ENCODE measurements at places on chromosomes 16 and 17. TPM values are rescaled to one million over a fixed set of nuclear protein-coding genes. Genes with fewer than 3 reads are reported as not detected.

DNA sequence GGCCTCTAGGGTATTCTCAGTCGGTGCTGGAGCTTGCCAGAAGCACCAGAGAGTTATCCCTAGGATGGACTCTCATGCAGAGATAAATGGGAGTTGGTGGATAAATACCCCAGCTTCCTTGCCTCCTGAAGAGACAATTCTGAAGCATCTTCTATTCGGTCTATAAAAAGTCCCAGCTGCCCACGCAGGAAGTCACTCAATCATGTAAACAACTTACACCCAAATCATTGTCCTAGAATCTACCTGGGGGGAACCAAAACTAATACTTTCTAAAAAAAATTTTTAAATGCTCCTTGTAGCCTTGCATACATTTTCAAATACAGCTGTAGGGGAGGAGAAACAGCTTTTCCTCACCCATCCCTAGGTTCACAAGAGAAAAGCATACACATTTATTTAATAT lies 66.6 kb upstream of the ELAC2 start:
- no peak for DNase-seq

The CHST5 gene
- total RNA-seq: 0.11 TPM

DNA sequence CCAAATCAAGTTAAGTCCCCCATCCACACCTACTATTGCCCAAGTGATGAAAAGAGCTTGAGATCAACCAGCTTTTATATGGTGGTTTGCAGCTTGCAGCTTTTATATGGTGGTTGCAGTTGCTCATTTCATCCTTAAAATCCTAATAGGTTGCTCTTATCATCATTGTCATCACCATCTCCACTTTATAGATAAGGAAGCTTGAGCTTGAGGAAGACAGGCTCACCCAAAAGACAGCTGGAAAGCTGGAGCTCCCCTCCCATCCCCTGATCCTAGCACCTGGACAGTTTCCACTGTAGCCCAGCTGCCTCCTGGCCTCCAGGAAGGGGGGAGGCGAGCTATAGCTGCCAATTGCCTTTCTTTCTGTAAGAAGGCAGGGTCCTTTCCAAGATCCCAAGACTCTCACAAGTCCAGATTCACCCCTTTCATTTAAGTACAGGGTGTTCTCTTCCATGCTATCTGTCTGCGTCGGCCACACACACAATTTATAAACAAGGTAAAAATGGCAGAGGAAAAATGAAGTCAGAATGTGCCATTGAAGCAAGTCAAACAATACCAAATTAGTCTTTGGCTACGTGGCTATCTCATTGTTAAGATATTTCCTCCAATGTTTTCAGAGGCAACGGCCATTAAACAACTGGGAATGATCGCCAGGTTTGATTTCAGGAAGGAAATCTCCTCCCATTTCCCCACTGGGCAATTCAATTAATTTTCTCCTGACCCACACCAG lies 63.3 kb downstream of the PECAM1 start:
- DNase-seq: no peak

- DNase-seq: no peak
Observed at GRCh38 chr17:51710634-51710979, 447.9 kb downstream of the CA10 start.

The CALB2 gene
- 0.70 TPM for total RNA-seq

DNA sequence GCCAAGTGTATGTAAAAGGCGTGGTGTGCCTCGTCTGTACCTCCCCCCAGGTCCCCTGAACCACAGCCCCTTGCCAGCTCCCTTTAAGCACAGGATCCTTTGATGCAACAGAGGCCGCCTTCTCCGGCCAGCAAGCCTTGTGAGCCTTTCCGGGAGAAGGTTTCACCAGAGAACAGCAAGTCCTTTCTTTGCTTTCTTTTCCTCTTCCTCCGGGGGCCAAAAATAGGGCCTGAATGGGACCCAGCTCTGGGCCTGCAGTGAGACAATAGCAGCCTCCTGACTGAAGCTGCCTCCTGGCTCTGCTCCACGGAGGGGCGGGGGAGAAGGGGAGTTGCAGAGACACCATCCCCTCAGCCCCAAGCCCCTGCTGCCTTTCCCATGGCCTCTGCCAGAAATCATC lies 9.0 kb downstream of the ADGRG1 start:
- DNase-seq: peak; percentile 82

DNA sequence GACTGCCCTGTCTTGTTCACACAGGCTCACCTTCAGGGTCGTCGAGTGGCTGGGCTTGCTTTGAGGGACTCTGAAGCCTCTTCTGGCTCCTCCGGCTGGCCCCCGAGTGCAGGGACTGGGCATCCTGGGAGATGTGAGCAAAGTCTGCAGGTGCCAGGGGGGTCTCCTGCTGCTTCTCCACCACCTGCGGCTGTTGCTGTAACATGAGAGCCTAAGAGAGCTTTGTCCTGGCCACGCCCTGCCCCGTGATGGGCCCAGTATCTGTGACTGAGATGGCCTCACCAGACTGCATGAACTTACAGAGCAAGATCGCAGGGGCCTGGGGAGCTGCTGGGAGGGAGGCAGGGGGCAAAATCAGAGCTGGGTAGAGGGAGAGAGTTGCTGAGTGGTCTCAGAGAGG lies 12.5 kb downstream of the ERN2 start:
- no peak for DNase-seq

DNA sequence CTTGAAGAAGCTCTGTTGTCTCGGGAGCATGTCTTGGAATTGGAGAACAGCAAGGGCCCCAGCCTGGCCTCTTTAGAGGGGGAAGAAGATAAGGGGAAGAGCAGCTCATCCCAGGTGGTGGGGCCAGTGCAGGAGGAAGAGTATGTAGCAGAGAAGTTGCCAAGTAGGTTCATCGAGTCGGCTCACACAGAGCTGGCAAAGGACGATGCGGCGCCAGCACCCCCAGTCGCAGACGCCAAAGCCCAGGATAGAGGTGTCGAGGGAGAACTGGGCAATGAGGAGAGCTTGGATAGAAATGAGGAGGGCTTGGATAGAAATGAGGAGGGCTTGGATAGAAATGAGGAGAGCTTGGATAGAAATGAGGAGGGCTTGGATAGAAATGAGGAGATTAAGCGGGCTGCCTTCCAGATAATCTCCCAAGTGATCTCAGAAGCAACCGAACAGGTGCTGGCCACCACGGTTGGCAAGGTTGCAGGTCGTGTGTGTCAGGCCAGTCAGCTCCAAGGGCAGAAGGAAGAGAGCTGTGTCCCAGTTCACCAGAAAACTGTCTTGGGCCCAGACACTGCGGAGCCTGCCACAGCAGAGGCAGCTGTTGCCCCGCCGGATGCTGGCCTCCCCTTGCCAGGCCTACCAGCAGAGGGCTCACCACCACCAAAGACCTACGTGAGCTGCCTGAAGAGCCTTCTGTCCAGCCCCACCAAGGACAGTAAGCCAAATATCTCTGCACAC lies 21.2 kb downstream of the AKAP1 start:
- DNase-seq: no peak

- DNase-seq: no peak
Observed at GRCh38 chr17:18992454-18993130, 12.0 kb downstream of the FAM83G start.

The RGS9 gene
- total RNA-seq: 0.38 TPM

- no peak for DNase-seq
Observed at GRCh38 chr16:85437166-85438052, 175.7 kb upstream of the GSE1 start.

GRCh38 chr16:6356911-6357310 lies 975.7 kb upstream of the RBFOX1 start:
- no peak for DNase-seq

The LDAF1 gene
- 104 TPM for total RNA-seq

- DNase-seq: no peak
Observed at GRCh38 chr17:76271669-76272540, 6.8 kb downstream of the UBALD2 start.

GRCh38 chr17:55233840-55234239 lies 30.9 kb upstream of the HLF start:
- DNase-seq: no peak

GRCh38 chr17:82548681-82549303 lies 29.3 kb downstream of the FOXK2 start:
- DNase-seq: peak; percentile 79

The TSNAXIP1 gene
- total RNA-seq: 0.51 TPM

- peak; percentile 81 for DNase-seq
Observed at GRCh38 chr16:69566240-69566980, 644 bp downstream of the NFAT5 start.
